ENCODE measurements at places on chromosomes 4 and X.
A peak's percentile ranks its signal among the peaks of the same experiment; 100 is the strongest.

DNA sequence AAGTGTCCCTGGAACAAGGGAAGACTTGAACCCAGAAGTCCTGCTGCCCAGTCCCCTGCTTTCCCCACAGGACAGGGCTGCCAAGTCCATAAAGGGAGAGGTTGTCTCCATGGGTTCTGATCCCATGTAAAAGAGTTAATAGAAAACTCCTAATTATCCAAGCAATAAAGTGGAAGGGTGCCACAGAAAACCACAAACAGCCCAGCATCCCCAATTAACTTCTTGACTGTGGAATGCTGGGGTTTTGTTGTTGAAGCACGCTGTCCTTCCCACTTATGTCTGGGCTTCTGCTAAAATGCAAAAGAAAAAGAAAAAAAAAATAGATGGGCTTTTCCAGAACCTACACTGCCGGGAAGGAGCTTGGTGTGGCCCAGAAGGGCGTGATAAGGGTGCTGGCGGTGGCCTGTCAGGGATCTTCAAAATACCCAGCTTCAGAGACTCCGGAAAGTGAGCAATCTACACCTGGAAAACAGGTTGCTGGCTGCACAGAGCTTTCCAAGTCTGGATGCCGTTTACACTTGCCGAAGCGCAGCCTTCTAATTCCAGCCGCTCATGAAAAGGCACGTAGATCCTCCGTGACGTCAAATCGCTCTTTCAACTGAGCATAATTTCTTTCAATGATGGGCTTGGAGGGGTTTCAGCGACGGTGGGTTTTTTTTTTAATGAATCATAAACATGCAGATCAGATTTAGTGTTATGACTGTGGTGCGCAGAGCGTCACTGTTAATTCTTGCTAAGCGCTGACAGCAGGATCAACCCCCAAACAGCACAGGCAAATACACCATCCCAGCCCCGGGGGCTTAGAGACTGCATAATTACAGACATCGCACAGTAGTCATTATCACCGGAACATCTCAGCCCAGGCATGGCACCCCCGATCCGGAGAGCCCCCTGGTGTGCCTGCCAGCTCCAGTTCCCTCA lies 197.6 kb downstream of the BCOR start:
- no peak for DNase-seq

DNA sequence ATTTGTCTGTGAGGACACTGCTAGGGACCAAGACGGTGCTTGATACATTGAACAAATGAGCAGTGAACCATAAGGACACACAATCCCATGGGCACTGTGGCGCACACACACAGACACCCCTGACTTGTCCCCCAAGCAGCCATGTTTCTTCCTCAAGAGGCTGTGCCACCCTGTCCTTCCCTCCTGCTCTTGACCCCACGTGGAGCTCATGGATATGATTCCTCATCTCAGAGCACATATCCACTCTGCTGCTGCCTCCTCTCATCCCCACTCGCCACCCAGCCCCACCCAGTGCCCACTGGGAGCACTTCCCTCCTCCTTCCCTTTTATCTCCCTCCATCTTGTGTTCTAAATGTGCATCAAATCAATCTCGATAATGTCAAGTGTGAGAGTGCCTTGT lies 102.4 kb downstream of the PARM1 start:
- DNase-seq, result no peak

DNA sequence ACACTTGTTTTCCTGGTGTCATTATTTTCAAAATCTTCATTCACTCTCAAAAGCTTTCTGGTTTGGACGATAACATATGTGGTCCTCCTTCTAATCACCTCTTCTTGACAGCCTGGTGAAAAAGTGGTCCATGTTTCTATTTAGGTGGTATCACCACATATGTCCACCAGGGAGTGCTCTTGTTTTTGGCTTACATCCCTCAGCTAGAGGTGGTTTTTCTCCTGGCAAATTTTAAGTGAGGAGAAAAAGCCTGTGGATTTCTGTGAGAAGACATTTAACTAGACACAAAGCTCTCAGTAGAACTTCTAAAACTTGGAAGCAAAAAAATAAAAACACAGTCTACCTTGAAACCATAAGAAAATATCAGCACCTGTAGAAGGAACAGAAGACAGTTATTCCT lies 58.0 kb upstream of the FRMPD4 start:
- peak; percentile 3 for DNase-seq

- DNase-seq, result no peak
Measured at GRCh38 chrX:63424063-63424462, 72.9 kb upstream of the SPIN4 start.

- DNase-seq, result no peak
Measured at GRCh38 chr4:112910109-112910736, 139.2 kb upstream of the ANK2 start.

GRCh38 chr4:120672558-120673147 lies 249.9 kb downstream of the PRDM5 start:
- DNase-seq, result no peak

DNA sequence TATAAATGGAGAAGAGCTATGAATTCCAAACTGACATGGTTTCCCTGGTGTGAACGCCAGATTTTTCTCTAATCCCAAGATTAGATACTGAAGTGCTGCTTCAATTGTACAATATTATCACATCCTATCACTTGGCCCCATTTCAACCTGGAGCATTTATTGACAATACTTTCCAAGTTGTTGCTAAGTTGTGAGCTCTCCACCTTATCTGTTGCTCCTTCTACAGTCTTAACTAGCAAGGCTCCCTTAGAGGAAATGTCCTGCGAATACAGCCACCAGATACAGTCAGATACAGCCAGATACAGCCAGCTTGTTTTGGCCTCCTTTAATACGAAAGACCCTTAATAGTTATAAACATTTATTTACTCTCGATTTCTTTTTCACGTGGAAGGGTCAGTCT lies 466.3 kb upstream of the FAM241A start:
- DNase-seq, result no peak

DNA sequence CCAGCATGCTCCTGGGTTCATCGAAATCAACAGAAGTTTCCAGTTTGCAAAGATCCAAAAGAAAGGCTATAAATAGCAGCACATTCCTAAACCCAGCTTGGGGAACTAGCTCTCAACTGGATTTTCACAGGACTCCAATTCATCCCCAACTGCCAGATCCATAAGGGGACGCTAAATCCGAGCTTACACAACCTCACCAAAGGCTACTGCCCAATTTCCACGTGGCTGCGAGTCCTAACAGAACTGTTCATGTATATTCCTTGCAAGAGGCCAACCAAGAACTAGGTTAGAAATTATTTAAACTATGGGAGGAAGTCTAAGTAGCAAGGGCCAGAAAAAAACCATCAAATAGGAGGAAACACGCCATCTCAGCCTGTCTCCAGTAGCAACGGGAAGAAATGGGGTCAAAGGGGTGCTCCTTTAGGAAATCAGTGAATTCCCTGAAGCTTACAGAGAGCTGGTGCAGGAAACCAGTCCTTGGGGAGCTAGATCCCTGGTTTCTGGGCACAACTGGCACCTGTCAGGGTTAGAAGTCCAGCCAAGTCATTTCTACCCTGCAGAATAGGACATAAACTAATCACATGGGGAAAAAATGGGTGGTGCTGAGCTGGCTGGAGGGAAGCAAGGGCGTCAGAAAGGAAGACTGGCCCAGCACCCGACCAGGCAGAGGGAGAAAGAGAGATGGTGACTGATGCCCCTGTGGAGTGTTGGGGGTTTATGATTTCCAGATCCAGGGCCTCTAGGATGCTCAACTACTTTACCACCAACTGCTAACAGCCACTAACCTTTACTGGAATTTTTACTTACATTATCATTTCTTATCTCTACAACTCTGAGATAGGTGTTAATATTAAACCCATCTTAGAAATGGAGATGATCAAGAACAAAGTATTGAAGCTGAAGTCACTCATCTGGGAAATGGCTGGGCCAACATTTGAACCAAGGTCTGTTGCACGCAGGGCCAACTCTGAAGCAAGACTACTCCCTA lies 20.5 kb downstream of the RELL1 start:
- DNase-seq, result no peak

All from suppressor macrophage treated with lipopolysaccharide for 4 hours (primary cell).